Ureter (tissue), 1 donor: ENCODE measurements at places on chromosomes 11 and 22. TPM values are rescaled to one million over a fixed set of nuclear protein-coding genes. Genes with fewer than 3 reads are reported as not detected.

The TIMP3 gene
- 279 TPM for total RNA-seq

DNA sequence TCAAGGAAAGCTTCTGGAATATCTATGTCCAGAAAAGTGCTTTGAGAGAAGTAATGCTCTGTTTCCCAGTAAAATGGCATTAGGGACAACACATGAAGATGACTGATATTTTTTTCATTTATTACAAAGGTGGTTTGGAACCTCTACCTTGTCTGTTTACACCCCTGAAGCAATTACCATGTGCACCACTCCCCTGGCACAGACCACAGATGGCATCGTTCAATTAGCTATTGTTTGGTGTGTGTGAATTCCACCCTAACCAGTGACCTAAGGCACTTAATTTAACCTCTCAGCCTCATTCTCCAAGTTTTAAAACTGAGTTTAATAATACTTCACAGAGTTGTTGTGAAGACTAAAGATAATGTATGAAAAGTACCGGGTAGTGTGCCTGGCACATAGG, 127.6 kb upstream of the BMAL1 start:
- no peak for DNase-seq

GRCh38 chr11:129574431-129574830, 198.8 kb downstream of the BARX2 start:
- DNase-seq, result no peak

DNA sequence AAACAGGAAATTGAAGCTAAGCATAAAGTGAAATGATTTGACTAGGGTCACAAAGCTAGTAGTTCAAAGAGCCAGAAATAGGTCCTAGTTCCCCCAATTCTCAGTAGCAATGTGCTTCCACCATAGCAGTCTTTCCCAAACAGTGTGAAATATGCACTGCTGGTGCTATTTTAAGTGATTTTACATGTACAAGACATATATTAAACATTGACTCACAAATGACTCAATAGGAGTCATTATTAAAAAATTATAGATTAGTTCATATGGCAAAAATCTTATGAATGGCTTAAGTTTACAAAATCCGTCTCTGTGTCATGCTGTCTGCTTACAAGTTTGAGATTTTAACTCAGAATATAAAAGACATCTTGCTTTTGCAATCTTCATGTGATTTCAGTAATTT, 21.4 kb downstream of the KIF18A start:
- no peak for DNase-seq

DNA sequence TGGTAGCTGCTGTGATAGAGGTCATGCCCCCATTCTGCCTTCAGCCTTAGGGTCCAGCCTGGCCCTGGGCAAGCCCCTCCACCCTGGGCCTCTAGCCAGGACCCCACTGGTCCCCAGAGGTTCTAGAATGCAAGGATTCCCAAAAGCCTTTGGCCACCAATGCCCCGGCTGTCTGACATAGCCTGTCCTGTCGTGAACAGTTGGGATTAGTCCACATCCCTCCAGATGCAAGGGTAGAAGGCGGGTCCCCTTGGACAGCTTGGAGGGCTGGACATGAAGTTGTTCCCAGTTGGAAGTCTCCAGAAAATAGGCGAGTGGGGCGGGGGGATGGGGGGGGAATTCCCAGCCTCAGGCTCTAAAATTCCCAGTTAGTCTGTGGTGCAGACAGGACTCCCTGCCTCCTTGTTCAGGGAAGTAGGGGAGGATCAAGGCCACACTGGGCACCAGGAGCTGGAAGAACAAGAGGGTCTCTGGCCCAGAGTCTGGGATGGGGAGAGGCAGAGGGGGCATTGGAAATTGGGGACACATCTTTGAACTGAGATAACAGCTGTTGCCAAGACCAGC, 5.2 kb upstream of the ADORA2A start:
- no peak for DNase-seq

DNA sequence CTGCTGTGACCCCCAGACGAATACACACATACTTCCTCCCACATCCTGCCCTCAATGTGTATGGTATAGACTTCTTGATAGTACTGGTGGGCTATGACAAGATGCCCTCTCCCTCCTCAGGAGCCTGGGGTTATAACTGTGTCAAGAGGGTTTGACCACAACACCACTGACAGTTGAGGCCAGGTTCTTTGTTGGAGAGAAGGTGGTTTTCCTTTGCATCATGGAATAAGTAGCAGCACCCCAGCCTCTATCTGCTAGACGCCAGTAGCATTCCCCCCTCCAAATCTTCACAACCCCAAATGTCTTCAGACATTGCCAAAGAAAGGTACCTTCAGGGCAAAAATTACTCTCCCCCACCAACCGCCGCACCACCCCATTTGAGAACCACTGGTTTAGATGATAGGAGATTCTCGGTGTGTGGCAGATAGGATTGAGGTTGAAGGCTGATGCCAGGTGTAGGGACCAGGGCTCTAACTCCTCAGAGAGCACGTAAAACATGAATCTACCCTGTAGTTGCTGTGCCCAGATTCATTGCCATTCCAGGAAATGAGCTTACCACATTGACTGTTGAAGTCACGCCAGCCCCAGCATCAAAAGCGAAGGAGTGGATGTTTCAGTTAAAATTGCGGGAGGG, 5.5 kb upstream of the MYO18B start:
- no peak for DNase-seq

GRCh38 chr11:1671658-1672057, 25.3 kb upstream of the KRTAP5-6 start:
- DNase-seq, result peak; percentile 17

GRCh38 chr11:103637831-103638230, 398.6 kb upstream of the DDI1 start:
- DNase-seq, result no peak

DNA sequence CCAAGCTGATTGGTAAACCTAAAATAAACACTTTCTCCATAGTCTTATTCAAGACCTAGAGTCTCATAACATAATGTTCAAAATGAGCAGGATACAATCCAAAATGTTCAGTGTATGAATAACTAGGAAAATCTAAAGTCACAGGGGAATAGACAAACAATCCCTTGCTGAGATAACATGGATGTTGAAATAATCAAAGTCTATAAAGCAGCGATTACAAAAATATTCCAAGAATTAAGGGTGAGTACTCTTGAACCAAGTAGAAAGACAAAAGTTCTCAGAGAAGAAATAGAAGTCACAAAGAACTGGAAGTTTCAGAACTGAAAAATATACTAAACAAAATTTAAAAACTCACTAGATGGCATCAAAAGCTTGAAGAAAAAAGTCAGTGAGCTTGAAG, 561.0 kb downstream of the INSC start:
- no peak for DNase-seq

DNA sequence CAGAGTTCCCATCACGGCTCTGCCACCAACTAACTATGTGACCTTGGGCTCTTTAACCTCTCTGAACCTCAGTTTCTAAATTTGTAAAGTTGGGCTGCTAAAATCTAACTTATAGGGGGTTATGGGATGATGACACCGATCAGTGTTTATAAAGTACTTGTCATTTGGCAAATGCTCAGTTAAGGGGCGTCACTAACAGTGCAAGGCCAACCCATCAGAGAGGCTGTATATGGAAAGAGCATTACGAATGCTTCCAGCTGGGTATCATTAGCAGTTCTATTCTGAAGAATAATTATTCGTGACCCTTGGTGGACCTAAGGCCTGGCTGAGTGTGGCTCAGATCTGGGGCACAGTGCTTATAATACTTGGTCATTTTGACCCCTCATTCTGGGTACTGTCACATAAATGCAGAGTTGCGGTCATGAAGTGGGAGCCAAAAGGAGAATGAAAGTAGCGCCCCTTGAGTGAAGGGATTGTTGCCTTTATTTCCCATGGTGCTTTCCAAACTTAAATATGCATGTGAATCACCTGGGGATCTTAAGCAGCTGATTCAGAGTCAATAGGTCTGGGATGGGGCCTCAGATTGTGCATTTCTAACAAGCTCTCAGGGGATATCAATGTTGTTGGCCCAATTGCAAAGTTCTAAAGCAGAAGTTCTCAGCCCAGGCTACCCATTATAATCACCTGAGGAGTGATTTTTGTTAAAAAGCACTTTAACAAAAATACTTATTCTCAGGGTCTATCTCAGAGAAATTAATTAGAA, 115.8 kb downstream of the CSNK2A3 start:
- DNase-seq, result no peak
